CD4-positive, CD25-positive, alpha-beta regulatory T cell (primary cell): ENCODE measurements at places on chromosomes 13 and 19. TPM values are rescaled to one million over a fixed set of nuclear protein-coding genes. Genes with fewer than 3 reads are reported as not detected.

The F2RL3 gene
- total RNA-seq, result 0.10 TPM

The EPSTI1 gene
- total RNA-seq, result 81.2 TPM

The SLC6A16 gene
- 8.6 TPM for total RNA-seq

The LCP1 gene
- 516 TPM for total RNA-seq

The ATP8A2 gene
- 0.30 TPM for total RNA-seq

The SIGLECL1 gene
- total RNA-seq, result not detected

The FLT3 gene
- total RNA-seq, result 0.39 TPM

The SLC25A30 gene
- 22.9 TPM for total RNA-seq

The SIGLEC14 gene
- not detected for total RNA-seq

The IL11 gene
- total RNA-seq, result not detected

The DDA1 gene
- total RNA-seq, result 43.8 TPM

The ZNF486 gene
- 3.7 TPM for total RNA-seq

The KIR2DL3 gene
- total RNA-seq, result not detected

The ZNF507 gene
- 32.1 TPM for total RNA-seq

The APOC4 gene
- total RNA-seq, result not detected

The RNF225 gene
- total RNA-seq, result 0.39 TPM

The MBD3L3 gene
- not detected for total RNA-seq

The FAAP24 gene
- 1.2 TPM for total RNA-seq

The NLRP11 gene
- not detected for total RNA-seq

The PPFIA3 gene
- 2.6 TPM for total RNA-seq
